Immature natural killer cell (primary cell): ENCODE measurements at places on chromosomes 13 and 19. TPM values are rescaled to one million over a fixed set of nuclear protein-coding genes. Genes with fewer than 3 reads are reported as not detected.

The CRX gene
- polyA plus RNA-seq, result not detected

The ZNF136 gene
- 18.6 TPM for polyA plus RNA-seq

The ZNF837 gene
- polyA plus RNA-seq, result 1.2 TPM

The SMAD9 gene
- polyA plus RNA-seq, result not detected

The LRRC25 gene
- polyA plus RNA-seq, result 7.7 TPM

The KLK4 gene
- not detected for polyA plus RNA-seq

The TYROBP gene
- polyA plus RNA-seq, result 3,312 TPM

The FFAR2 gene
- 0.12 TPM for polyA plus RNA-seq

The SIGLECL1 gene
- not detected for polyA plus RNA-seq

The SPRED3 gene
- polyA plus RNA-seq, result not detected

The KBTBD7 gene
- 14.8 TPM for polyA plus RNA-seq

The KLF12 gene
- 21.4 TPM for polyA plus RNA-seq

The NLRP9 gene
- polyA plus RNA-seq, result not detected

The ZNF544 gene
- polyA plus RNA-seq, result 24.1 TPM

The SPINT2 gene
- polyA plus RNA-seq, result 4.3 TPM

The MBD3L3 gene
- polyA plus RNA-seq, result not detected

The LILRB4 gene
- 7.4 TPM for polyA plus RNA-seq

The SELENOV gene
- not detected for polyA plus RNA-seq

The UPK1A gene
- polyA plus RNA-seq, result not detected

The FAM216B gene
- not detected for polyA plus RNA-seq

The CYP2A7 gene
- polyA plus RNA-seq, result not detected

The LYL1 gene
- 1.1 TPM for polyA plus RNA-seq

The GPC5 gene
- polyA plus RNA-seq, result not detected

The PLVAP gene
- not detected for polyA plus RNA-seq

The MYO1F gene
- 104 TPM for polyA plus RNA-seq

The MAP4K1 gene
- 98.1 TPM for polyA plus RNA-seq

The XRCC1 gene
- 13.3 TPM for polyA plus RNA-seq

The HS6ST3 gene
- polyA plus RNA-seq, result not detected

The CABP5 gene
- not detected for polyA plus RNA-seq

The ZNF726 gene
- not detected for polyA plus RNA-seq

The PMIS2 gene
- not detected for polyA plus RNA-seq

The ISYNA1 gene
- polyA plus RNA-seq, result 32.2 TPM

The MEDAG gene
- not detected for polyA plus RNA-seq

The ANKRD10 gene
- 83.2 TPM for polyA plus RNA-seq

The FCER2 gene
- 0.29 TPM for polyA plus RNA-seq

The ZNF112 gene
- polyA plus RNA-seq, result not detected

The TSHZ3 gene
- polyA plus RNA-seq, result 0.74 TPM

The GADD45GIP1 gene
- polyA plus RNA-seq, result 37.4 TPM

The SAE1 gene
- 111 TPM for polyA plus RNA-seq

The NXNL1 gene
- polyA plus RNA-seq, result not detected

The RXFP2 gene
- polyA plus RNA-seq, result not detected
